Gastrocnemius medialis (tissue), 4 donors: ENCODE measurements at places on chromosomes 5 and 9. TPM values are rescaled to one million over a fixed set of nuclear protein-coding genes. Genes with fewer than 3 reads are reported as not detected.
A peak's percentile ranks its signal among the peaks of the same experiment; 100 is the strongest.

GHR gene
- 87.6 TPM for total RNA-seq

GRCh38 chr5:132460846-132461568 is 29.6 kb downstream of the IRF1 start:
- peaks cover 46% of the 10 kb centered on the region for H3K4me1 ChIP-seq
- no peaks in the 10 kb centered on the region for H3K36me3 ChIP-seq
- H3K27ac ChIP-seq: no peak overlapping the region
- no peak overlapping the region for H3K4me3 ChIP-seq

IFNA2 gene
- total RNA-seq: not detected

GRCh38 chr5:95668728-95669127 is 14.1 kb downstream of the SPATA9 start:
- H3K27me3 ChIP-seq: no peaks in the 10 kb centered on the region
- H3K27ac ChIP-seq: peak overlapping the region; percentile 82
- no peaks in the 10 kb centered on the region for H3K36me3 ChIP-seq
- DNase-seq: no peak

STPG3 gene
- total RNA-seq: not detected

DNA sequence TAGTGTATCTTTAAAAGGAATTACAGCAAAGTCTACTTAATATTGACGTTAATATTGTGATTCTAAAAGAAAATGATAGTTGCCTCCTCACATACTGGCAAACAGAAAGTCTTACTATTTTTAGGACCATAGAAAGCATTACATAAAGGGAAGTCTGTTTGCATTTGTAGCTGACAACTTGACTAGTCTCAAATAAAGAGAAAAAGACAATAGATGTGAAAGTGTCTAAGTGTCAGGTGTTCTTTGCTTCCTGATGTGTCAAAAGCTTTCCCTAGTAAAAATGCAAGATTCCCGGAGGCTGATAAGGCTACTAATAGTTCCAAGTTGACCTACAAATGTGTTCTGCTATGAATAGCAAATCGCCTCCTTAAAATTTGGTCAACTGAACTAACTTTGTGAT is 259.7 kb downstream of the CDH10 start:
- H3K27me3 ChIP-seq: no peaks in the 10 kb centered on the region
- H3K36me3 ChIP-seq: no peaks in the 10 kb centered on the region
- no peak for DNase-seq
- no peaks in the 10 kb centered on the region for H3K4me1 ChIP-seq

- H3K36me3 ChIP-seq: no peaks in the 10 kb centered on the region
- H3K27ac ChIP-seq: peak overlapping the region; percentile 85
- no peaks in the 10 kb centered on the region for H3K27me3 ChIP-seq
- H3K4me3 ChIP-seq: no peak overlapping the region
- DNase-seq: peak; percentile 64
- peaks cover 12% of the 10 kb centered on the region for H3K4me1 ChIP-seq
Measured at GRCh38 chr5:1324719-1325190, 20.1 kb downstream of the CLPTM1L start.

GRCh38 chr9:136899196-136899595 is 12.9 kb downstream of the TRAF2 start:
- no peak overlapping the region for H3K27ac ChIP-seq
- peaks cover 9% of the 10 kb centered on the region for H3K36me3 ChIP-seq
- no peaks in the 10 kb centered on the region for H3K27me3 ChIP-seq
- no peak overlapping the region for H3K4me3 ChIP-seq

- H3K27me3 ChIP-seq: no peaks in the 10 kb centered on the region
- no peaks in the 10 kb centered on the region for H3K36me3 ChIP-seq
- no peak overlapping the region for H3K4me3 ChIP-seq
- no peak for DNase-seq
- no peak overlapping the region for H3K27ac ChIP-seq
Measured at GRCh38 chr5:114346181-114346580, 15.7 kb upstream of the KCNN2 start.

RNF38 gene
- 18.5 TPM for total RNA-seq

DNA sequence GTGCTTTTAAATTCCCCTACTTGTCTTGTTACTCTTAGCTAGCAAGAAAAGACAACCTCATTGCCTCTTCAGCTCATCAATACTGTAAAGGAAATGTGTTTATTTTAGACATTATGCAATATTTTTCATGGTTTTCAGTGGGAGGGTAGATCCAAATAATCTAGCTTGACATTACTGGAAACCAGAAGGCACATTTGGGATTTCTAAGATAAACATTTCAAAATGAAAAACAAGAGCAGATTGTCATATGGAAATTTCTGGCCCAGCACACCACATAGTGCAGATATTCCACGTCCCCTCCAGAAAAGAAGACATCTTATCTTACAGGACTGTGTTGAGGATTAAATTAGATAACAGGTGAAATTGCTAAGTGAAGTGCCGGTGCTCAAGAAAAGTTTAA is 296.9 kb downstream of the MSX2 start:
- H3K27ac ChIP-seq: no peak overlapping the region
- H3K4me3 ChIP-seq: no peak overlapping the region
- no peaks in the 10 kb centered on the region for H3K36me3 ChIP-seq
- H3K4me1 ChIP-seq: no peaks in the 10 kb centered on the region

ARHGEF28 gene
- total RNA-seq: 0.52 TPM

DNA sequence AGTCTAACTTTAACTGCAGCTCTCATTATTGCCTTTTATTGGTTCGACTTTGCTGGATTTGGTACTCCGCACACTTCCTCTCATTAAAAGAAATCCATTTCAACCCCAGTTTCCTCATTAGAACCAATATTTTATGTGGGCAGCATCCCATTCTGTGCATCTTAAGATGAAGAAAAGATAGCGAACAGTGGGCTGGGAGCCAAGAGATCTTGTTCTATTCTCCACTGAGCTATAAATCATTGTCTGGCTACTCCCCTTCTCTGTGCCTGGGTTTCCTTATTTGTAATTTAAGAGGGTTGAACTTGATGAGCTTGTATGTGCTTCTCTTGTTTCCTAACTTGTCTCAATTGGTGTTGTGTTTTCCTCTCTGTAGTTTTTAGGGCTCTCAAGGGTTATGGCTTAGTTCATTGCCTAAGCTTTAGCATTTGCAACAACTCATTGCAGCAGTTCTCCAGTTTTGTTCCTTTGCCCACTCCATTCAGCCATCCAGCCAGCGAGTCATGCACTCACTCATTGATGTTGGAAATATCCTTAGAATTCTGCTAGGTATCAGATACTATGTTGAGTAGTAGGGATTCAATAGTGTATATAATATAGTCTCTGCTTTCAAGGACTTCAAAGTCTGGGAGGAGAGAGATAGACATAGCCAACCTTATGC is 273.3 kb upstream of the TNC start:
- H3K4me1 ChIP-seq: peaks cover 5% of the 10 kb centered on the region
- H3K36me3 ChIP-seq: no peaks in the 10 kb centered on the region
- no peak overlapping the region for H3K27ac ChIP-seq

DNA sequence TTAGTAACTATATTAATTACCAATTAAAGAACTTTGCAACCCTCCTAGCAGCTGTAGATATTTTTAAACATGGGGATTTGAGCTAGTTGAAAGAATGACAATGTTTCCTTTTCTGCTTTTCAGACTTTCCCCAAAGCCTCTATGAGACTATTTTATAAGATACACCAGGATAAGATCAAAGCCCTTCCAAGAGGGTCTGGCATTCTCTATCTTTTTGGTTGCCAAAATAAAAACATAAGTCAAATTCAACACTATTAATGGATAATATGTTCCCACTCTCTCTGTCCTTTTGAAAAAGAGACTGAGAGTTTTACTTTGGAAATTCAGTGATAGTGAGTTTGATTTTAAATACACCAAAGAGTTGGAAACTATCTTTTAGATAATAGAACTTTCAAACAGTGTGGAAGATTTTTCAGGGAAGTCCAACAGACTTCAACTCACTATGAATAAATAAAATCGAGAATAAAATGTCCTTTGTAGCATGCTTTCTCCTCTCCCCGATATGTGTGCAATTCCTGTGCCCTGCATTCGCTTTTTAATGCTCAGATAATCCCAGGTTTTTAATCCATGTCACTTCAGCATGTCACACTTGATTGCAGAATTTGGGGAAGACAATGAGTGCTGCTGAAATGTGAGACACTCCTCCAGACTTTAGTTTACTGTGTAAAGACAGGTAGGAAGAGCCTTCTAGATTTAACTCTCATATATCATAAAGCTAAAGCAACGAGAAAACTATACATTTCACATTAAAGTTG is 1095.7 kb upstream of the DMAC1 start:
- no peak for DNase-seq
- H3K36me3 ChIP-seq: no peaks in the 10 kb centered on the region
- H3K27me3 ChIP-seq: no peaks in the 10 kb centered on the region
- no peak overlapping the region for H3K27ac ChIP-seq
- H3K4me1 ChIP-seq: no peaks in the 10 kb centered on the region

- no peaks in the 10 kb centered on the region for H3K27me3 ChIP-seq
- no peak for DNase-seq
Measured at GRCh38 chr5:135700731-135701130, 121.9 kb upstream of the CXCL14 start.

DNA sequence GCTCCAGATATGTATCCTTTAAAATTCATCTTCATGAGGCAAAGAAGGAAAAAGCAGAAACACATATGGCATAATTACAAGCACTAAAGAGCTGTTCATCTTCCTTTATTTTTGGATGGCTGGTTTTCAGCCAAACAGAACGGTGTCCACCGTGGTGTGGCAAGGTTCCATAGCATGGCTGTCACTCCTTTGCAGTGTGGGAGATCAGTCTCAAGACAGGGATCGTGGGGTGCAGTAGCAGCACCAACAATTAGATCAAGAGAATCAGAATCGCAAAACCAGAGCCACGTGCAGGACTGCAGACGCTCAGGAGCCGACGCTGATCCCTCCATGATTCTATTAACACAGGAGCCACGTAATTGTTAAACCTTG is 79.5 kb downstream of the SEMA4D start:
- H3K36me3 ChIP-seq: no peaks in the 10 kb centered on the region
- no peaks in the 10 kb centered on the region for H3K27me3 ChIP-seq
- no peak for DNase-seq
- H3K4me3 ChIP-seq: no peak overlapping the region

DNA sequence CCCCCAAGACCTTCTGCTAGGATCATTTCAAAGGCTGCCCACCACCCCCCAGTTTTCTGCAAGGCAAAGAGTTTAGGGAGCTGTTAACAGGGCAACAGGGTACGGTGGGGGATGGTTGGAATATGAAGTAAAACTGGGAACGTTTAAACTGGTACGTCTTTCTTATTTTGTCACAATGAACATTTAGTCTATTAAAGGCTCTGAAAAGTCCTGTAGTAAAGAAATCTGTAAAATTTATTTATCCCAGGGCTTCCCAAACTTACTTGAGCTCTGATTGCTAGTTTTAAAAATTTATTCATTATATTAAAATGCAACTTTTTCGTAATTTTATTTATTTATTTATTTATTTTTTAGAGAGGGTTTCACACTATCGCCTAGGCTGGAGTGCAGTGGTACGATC is 62.0 kb downstream of the USP20 start:
- no peaks in the 10 kb centered on the region for H3K27me3 ChIP-seq
- H3K4me3 ChIP-seq: no peak overlapping the region
- no peaks in the 10 kb centered on the region for H3K36me3 ChIP-seq
- H3K4me1 ChIP-seq: no peaks in the 10 kb centered on the region
- DNase-seq: no peak

GRCh38 chr9:36730414-36730813 is 157.7 kb downstream of the MELK start:
- no peaks in the 10 kb centered on the region for H3K36me3 ChIP-seq
- H3K4me1 ChIP-seq: no peaks in the 10 kb centered on the region
- no peaks in the 10 kb centered on the region for H3K27me3 ChIP-seq
- no peak for DNase-seq
- H3K27ac ChIP-seq: no peak overlapping the region
- no peak overlapping the region for H3K4me3 ChIP-seq

TPRN gene
- 4.8 TPM for total RNA-seq

DNA sequence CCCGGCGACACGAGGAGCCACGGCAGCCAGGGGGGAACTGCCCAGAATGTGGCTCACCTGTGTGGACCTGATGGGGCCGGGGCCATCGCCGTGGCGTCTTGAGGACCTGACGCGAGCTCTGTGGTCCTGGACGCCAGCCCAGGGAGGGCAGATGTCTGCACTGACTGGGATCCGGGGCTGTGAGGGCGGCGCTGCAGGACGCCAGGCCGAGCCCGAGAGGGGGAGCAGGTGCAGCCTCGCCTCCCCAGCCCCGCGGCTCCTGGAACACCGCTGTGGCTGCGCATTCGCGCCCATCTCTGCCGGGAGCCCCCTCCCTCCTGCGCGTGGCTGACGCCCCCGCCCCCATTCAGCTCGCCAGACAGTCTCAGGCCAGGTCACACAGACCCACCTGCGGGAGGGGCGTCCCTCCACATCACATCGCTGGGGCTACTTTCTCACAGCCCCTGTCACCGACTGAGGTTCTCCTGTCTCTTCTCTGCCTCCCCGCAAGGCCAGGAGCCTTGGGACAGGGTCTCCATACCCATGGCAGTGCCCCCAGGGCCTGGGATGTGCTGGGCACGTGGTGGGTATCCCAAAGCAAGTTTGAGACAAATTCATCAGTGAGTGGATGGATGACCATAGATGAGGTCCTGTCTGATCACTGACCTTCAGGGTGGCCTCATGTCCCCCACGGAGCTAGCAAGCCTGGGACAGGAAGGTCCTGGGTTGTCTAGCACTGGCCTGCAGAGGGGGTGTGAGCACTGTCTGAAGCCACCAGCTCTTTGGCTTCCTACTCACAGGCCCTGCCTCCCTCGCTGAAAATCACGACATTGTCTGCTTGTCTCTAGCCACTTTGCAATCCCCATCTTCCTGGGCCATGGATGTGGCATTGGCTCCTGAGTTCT is 47.3 kb downstream of the RASGEF1C start:
- DNase-seq: no peak
- H3K27me3 ChIP-seq: no peaks in the 10 kb centered on the region
- no peaks in the 10 kb centered on the region for H3K36me3 ChIP-seq
- H3K27ac ChIP-seq: no peak overlapping the region

RASEF gene
- total RNA-seq: 0.41 TPM

- DNase-seq: no peak
- no peaks in the 10 kb centered on the region for H3K4me1 ChIP-seq
- no peak overlapping the region for H3K27ac ChIP-seq
- no peak overlapping the region for H3K4me3 ChIP-seq
Measured at GRCh38 chr5:57033503-57033902, 81.6 kb upstream of the MIER3 start.

SUB1 gene
- 93.5 TPM for total RNA-seq

- H3K4me1 ChIP-seq: no peaks in the 10 kb centered on the region
- H3K4me3 ChIP-seq: no peak overlapping the region
- no peak overlapping the region for H3K27ac ChIP-seq
- DNase-seq: no peak
- H3K36me3 ChIP-seq: no peaks in the 10 kb centered on the region
Measured at GRCh38 chr5:171635028-171635427, 150.6 kb upstream of the SMIM23 start.
